ENCODE measurements at places on chromosomes 11 and 22.

DNA sequence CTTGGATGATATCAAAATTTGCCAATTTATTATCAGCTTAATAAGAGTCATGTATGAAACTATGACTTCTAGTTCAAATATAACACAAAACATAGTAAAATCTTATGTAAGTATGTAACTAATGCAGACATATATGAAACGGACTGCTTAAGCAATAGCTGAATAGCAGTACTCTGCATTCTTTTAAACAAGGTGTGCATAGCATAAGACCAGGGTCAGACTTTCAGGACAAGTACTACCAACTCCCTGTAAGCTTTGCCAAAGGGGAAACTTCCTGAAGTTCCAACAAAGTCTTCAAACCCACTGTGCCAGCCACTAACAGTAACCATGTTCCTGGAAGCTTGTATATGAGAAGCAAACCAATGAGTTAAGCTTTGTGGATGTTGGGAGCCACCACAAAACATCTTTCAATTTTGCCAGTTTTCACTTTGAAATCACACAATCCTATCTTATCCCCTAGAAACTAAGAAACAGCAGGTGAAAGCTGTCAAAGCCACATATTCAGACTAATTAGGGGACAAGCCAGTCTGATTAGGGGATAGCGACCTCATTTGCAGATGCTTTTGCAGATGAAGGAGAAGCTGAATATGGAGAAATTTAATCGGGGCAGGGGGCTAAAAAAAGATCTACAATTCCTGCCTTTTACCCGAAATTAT is 13.3 kb downstream of the RBFOX2 start:
- no peak for DNase-seq

- DNase-seq, result no peak
Measured at GRCh38 chr11:3836903-3837302, 3.9 kb downstream of the RHOG start.

DNA sequence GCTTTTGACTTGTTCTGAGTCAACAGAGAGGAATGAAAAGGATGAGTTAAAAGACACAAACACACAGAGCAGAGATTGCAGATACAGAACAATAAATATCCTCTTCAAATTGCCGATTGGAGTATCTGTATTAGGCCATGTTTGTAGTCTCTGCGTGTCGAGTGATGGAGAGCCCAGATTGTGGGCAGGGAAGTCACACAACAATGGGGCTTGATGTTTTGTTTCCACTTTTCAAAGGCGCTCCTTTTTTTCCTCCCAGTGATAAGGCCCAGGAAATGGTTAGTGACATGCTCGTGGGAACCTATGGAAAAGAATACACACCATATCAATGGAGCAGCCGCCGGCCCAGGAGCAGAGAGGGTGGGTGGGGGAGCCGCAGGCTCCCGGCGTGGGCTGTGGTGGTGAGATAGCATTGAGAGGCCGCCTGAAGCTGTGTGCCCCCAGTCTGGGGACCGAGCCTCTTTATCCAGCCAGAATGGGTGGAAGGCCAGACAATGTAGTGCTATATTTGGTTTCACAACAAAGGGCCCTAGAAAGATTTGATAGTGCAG is 555.9 kb downstream of the INSC start:
- DNase-seq, result no peak

GRCh38 chr22:38051900-38052862 is 5.0 kb upstream of the PICK1 start:
- peak; percentile 23 for DNase-seq

DNA sequence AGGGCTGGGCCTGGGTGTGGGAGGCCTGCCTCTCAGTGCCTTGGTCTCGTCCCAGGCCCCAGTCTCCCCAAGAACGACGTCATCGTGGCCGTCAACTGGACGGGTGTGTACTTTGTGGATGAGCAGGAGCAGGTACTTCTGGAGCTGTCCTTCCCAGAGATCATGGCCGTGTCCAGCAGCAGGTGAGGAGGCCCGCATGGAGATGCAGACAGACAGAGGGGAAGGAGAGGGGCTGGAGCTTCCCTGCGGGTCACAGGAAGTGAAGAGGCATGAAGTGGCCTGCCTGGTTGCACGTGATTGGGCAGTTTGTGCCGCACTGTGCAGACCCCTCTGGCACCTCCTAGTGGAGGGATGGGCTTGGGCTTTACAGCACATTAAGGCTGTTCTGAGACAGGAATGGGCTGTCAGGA is 70.4 kb downstream of the MYO7A start:
- DNase-seq, result no peak

GRCh38 chr11:120063686-120064340 is 74.1 kb downstream of the TRIM29 start:
- DNase-seq, result no peak

DNA sequence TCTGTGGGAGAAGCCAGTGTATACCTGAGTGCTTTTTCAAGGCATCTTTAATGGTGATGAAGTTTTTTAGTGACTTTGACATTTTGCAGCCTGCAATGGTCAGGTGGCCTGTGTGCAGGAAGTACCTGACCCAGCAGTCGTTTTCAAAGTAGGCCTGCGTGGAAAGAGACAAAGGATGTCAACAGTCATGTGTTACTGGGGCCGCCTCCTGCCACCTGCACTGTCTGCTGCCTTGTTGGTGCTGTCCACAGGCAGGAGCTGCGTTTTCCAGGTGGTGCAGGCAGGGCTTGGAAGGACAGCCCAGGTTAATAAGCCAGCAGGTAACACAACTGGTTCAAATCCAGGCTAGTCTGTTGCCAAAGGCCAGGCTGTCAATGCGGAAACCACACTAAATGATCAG is 26.5 kb upstream of the NAP1L4 start:
- DNase-seq, result no peak

GRCh38 chr11:84419616-84420015 is 1133.4 kb upstream of the CCDC90B start:
- DNase-seq, result no peak

- DNase-seq, result no peak
Measured at GRCh38 chr11:115437902-115438575, 66.2 kb downstream of the CADM1 start.

- DNase-seq, result no peak
Measured at GRCh38 chr22:39732625-39733024, 160.9 kb downstream of the ENTHD1 start.

DNA sequence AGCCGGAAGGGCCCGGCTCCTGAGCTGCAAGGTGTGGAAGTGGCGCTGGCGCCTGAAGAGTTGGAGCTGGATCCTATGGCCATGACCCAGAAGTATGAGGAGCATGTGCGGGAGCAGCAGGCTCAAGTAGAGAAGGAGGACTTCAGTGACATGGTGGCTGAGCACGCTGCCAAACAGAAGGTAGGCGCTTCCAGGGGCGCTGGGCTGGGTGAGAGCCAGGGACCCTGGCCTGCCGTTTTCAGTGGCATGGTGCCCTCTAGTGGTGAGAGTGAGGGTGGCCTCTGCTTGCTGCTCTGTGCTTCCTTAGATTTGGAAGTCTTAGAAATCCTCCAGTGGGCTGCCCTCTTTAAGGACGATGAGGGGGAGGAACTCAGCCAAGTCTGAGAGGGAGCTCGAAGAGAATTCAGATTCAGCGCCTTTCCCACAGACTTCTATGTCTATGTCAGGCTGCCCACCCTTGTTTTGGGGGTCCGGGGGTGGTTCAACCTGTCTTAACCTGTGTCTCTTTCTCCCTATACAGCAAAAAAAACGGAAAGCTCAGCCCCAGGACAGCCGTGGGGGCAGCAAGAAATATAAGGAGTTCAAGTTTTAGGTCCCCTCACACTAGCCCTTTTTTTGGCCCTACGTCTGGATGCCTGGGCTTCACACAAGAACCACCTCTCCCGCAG is 1.8 kb upstream of the PACS1 start:
- DNase-seq, result no peak

- DNase-seq, result no peak
Measured at GRCh38 chr11:131391176-131391575, 20.8 kb downstream of the NTM start.

- no peak for DNase-seq
Measured at GRCh38 chr11:127825183-127825582, 762.2 kb downstream of the ETS1 start.

DNA sequence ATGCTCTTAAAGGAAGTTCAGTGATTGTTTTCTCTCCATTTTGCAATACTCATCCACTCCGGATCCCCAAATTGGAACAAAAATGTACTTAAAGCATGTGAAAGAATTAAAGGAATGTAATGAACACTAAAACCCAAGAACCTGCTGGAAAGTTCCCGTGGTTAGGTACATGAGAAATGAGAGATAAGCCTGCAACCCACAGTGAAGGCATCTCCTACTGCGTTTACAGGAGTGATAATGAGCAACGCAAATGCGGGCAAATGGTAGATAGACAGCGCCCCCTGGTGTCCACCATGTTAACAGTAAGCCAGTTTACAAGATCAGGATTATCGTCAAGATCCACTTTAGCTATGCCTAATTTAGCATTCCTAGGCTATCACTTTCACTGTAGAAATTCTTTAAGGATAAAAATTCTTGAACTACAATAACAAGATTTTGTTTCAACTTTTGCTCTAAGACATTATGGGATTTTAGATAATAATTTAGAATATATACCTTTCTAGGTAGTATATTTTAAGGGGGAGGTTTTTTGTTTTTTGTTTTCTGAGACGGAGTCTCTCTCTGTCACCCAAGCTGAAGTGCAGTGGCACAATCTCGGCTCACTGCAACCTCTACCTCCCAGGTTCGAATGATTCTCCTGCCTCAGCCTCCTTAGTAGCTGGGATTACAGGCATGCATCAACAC is 29.9 kb downstream of the ALG9 start:
- peak; percentile 66 for DNase-seq

DNA sequence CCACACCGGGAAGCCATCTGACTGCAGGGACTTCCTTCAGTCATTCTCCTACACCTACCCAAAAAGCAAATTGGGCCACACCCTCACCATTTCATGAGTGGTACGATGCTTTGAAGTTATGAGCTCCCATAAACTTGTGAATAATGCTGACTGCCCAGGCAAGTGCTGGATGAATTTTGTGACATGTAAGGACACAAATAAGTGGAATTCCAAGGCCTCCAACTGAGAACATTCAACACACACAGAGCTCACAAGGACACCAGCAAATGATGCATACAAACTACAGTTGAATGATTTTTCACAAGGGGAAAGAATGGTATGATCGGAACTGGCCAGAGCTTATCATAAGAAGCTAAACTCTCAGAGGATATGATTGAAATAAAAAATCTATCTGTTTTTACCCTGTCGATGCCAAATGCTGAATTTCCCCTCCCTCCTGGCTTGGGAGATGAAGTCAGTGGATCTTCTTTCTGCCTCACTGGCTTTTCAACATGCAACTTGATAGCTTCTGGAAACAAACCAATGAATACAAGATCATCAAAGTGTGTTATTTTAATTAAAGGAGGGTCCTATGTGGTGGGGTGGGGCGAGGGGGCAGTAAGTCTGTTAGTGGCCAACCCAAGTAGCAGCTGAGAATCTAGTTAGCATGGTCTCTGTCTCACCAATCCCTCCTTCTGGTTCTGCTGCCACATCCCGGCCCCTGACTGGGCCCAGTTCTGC is 123.8 kb downstream of the WT1 start:
- no peak for DNase-seq

GRCh38 chr11:76115555-76115954 is 90.7 kb downstream of the WNT11 start:
- no peak for DNase-seq

GRCh38 chr11:113764527-113765219 is 8.8 kb downstream of the ZW10 start:
- no peak for DNase-seq

DNA sequence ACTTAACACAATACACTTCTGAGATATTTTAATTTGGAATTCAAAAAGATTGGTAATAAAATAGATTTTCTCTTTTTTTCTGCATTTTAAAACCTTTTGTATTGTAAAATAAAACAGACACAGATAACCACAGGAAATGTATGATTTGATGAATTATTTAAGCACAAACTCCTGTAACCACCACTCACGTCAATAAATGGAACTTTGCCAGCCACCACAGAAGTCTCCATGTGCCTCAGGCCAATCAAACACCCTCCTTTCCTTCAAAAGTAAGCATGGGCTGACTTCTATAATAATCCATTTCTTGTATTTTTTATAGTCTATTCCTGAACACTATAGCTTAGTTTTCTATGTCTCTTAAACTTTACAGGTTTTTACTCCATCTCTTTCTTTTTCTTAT is 721.7 kb downstream of the DLG2 start:
- DNase-seq, result peak; percentile 5

GRCh38 chr11:63504054-63504453 is 1.8 kb upstream of the LGALS12 start:
- no peak for DNase-seq

GRCh38 chr22:43910178-43910695 is 13.4 kb upstream of the PNPLA3 start:
- no peak for DNase-seq

DNA sequence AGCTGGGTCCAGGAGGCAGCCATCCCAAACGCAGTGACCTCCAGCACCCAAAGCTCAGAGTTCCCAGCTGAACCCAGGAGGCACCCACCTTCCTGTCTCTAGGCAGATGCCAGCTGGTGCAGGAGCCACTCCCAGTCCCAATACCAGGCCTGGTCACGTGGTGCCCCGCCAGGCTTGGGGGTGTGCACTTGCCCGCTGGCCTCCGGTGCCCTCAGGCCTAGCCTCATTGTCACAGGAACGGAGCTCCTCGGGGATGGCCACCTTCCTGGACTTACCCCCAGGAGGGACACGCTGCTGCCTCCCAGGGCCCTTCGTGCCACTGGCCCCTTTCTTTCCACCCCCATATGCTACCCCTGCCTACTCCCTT is 4.6 kb downstream of the BID start:
- no peak for DNase-seq

DNA sequence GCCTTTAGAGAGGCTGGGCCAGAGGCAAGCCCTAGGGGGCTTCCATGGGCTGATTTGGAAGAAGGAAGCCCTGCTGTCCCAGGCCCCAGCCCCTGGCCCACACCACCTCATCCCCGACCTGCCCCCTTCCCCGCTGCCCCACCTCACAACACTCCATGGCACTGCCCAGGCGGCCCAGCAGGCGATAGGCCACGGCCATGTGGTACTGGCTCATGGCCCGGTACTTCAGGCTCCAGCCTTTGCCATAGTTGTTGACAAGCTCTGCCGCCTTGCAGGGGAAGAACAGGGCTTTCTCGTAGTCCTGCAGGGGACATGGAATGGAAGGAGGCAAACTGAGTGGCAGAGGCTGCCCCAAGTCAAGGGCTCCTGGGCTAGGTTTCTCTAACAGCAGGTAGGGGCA is 6.4 kb downstream of the RAPSN start:
- no peak for DNase-seq

DNA sequence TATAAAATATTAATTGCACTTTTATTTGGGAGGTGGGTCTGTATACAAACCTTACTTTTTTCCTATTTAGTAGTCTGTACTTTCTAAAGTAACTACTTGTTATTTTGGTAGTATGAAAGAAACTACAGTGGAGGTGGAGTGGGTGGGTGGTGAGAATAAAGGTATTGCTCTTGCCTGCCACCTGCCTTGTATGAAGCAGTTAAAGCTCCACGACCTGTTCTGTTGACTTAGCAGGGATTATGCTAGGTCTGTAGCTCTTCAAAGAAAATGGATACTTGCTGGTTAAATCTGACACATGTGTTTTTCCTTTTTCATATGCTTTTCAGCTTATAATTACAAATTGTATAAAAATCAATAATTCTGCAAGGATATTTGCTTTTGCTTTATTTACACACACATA is 111.9 kb downstream of the EHF start:
- no peak for DNase-seq
